ENCODE measurements at places on chromosomes 1 and 21.

GRCh38 chr1:84726593-84727499, 36.6 kb upstream of the SSX2IP start:
- no peak for DNase-seq

DNA sequence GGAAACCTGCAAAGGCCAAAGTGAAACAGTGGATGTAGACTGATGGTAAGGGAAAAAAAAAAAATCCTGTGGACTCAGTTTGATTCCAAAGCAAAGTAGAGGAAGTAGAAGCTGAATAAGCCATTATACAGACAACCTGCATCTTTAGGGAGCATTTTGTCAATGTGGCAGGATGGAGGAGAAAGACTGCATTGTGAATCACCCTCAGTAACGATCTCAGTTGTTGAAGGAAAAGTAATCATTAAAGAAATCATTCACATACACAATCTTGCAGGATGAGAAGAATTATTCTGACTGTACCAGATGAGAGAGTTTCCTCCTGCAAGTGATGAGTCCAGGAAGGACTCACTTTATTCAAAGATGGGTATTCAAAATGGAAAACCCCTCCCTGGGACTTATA, 45.1 kb upstream of the TRIM67 start:
- DNase-seq, result no peak

GRCh38 chr1:110067893-110068645, 2.4 kb downstream of the ALX3 start:
- no peak for DNase-seq

DNA sequence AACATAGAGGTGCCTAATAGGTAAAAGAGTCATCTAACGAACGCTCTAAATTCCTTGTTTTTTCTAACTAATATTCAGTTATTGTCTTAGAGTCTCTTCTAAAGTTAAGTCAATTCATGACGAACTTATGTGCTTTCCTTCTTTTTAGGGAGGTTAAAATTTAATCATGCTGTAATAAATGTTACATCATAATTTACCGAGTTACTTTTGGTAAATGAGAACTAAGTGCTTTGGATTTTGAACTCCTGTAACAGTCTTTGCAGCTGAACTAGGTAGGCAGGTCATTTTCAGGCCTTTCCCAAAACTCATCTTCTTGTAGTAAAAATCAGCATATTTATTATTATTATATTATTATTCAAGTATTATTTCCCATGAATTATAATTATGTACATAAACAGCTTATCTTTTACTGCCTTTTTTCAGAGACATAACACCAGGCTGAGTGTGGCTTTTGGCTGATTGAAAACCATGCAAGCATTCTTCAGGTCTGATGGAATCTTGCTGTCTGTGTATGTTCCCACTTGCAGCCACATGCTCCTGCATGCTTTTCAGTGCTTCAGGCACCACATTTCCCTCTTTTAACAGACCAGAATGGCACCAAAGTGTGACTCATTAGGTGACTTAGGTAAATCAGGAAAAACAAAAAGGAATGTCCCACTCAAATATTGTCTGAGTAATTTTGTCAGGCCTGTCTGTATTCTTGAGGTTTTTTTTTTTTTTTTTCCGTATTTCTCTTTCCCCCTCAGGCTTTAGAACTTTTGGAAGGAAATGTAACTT, 81.0 kb upstream of the CD55 start:
- no peak for DNase-seq

DNA sequence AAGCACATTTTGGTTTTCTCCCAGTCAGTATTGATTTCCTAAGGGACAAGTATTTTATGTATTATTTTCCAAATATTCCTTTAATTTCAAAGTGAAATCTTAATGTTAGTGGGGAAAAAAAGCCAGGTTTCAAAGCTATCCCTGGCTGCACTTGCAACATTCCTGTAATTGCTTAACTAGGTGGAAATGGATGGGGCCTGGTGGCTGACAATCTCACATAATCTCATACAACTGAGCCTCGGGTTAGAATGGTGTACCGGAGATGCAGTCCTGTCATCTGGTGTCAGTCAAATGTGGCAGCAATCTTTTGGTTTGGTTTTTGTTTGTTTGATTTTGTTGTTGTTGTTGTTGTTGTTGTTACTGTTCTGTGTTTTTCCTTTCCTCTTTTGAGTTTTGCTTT, 46.1 kb downstream of the KDM1A start:
- DNase-seq, result no peak

DNA sequence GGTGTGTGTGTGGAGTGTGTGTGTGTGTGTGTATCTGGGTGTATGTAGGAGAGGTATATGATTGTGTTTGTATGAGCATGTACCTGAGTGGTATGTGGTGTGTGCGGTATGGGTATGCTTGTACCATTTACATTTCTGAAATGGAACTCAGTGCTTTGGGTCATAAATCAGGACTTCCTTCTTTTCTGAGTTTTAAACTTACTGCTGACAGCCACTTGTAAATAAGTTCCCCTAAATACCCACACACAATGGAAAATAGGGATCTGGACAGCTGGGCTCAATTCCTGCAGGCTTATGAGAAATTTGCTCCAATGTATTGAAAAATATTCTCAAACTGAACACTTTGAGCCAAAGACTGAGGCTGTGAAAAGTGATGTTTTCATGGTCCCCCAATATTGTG, 293.6 kb downstream of the HLX start:
- DNase-seq, result no peak

- DNase-seq, result no peak
These were observed 51.0 kb downstream of the TNN start for GRCh38 chr1:175118375-175119367.

GRCh38 chr1:78168306-78168705, 122.5 kb downstream of the GIPC2 start:
- no peak for DNase-seq

DNA sequence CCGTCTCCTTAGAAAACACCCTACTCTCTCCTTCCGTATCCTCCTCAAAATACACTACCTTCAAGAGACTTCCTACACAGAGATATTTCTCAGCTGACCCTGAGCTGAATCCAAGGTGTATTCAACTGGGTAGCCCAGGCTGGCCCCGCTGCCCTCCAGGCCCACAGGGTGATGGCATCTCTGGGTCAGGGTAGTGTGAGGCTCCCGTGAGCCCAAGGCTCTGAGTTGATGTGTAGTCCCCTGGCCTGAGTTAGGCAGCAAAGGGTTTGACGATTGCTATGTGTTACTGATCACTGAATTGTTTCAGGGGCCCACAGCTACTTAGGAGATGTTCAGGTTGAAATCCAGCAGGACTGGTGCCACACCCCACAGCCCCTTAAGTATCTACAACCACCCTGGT, 6.7 kb downstream of the INAVA start:
- no peak for DNase-seq

DNA sequence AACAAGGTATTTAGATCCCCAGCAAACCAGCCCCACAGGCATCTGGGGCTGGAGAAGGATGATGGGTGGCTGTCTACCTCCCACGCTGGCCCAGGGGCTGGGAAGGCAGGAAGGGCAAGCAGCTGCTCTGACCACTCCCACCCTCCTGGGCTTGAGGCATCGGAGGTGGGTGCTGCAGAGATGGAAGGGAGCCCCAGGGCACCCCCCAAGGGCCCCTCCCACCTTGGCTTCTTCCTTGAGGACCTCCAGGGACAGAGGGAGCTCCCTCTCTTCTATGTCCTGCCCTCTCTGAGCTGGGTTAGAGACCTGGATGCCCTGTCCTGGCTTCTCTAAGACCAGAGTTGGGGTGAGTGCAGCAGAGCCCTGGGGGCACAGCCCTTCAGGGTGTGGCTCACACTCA, 3.1 kb downstream of the CD52 start:
- DNase-seq, result no peak

GRCh38 chr1:207998691-207999090, 87.8 kb upstream of the CD34 start:
- DNase-seq, result no peak

All from AG09309 (cell line).